Activated CD4-positive, alpha-beta T cell treated with anti-CD3 and anti-CD28 coated beads, Interleukin-2, amount 10 ng/mL, durations not matched to agents 7 days and 5 days (primary cell): ENCODE measurements at places on chromosomes 12 and 14. TPM values are rescaled to one million over a fixed set of nuclear protein-coding genes. Genes with fewer than 3 reads are reported as not detected.

NPAS3 gene
- not detected for total RNA-seq

DLGAP5 gene
- 109 TPM for total RNA-seq

RBMS2 gene
- 6.0 TPM for total RNA-seq

TAS2R31 gene
- 1.6 TPM for total RNA-seq

TAS2R19 gene
- 3.1 TPM for total RNA-seq

GRIP1 gene
- 1.6 TPM for total RNA-seq

SYNE2 gene
- 192 TPM for total RNA-seq

SERPINA12 gene
- not detected for total RNA-seq

STON2 gene
- 1.1 TPM for total RNA-seq

C12orf43 gene
- 17.6 TPM for total RNA-seq

ACYP1 gene
- 62.0 TPM for total RNA-seq

COX14 gene
- total RNA-seq = 47.9 TPM

PGAM5 gene
- total RNA-seq = 48.7 TPM

GRCh38 chr12:34217660-34218059 is 195.4 kb downstream of the ALG10 start:
- peaks cover 2% of the 10 kb centered on the region for H3K27me3 ChIP-seq
- H3K36me3 ChIP-seq = no peaks in the 10 kb centered on the region
- H3K4me3 ChIP-seq = no peak overlapping the region
- DNase-seq = no peak
- no peak overlapping the region for H3K27ac ChIP-seq

GRCh38 chr14:41860586-41860985 is 253.9 kb downstream of the LRFN5 start:
- DNase-seq = no peak
- H3K27ac ChIP-seq = no peak overlapping the region
- H3K4me3 ChIP-seq = no peak overlapping the region
- H3K27me3 ChIP-seq = no peaks in the 10 kb centered on the region

- H3K36me3 ChIP-seq = peaks cover 23% of the 10 kb centered on the region
- no peak overlapping the region for H3K27ac ChIP-seq
- H3K27me3 ChIP-seq = no peaks in the 10 kb centered on the region
- H3K4me1 ChIP-seq = no peaks in the 10 kb centered on the region
- H3K4me3 ChIP-seq = no peak overlapping the region
- DNase-seq = no peak
Measured at GRCh38 chr12:6987956-6988553, 17.3 kb downstream of the EMG1 start.

DNA sequence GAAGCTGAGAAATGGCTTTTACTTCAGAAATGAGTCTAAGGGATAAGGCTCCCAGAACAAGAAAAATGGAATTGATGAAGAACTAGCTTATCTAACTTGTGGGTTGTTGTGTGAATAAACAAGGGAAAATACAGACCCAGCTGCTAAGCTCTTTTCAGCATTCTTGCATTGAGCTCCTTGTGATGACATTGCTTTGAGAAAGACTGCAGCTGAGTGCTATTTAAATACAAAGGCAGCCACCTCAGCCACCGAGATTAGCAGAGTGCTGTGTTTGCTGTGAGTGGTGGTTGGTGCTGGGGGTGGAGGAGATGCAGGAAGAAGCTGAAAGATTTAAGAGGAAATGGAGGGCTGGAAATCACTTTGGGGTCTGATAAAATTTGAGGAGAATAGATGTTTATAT is 396.0 kb upstream of the PRICKLE1 start:
- no peak for DNase-seq
- H3K27me3 ChIP-seq = no peaks in the 10 kb centered on the region
- no peaks in the 10 kb centered on the region for H3K4me1 ChIP-seq
- no peak overlapping the region for H3K27ac ChIP-seq
- no peaks in the 10 kb centered on the region for H3K36me3 ChIP-seq

GRCh38 chr14:22900081-22900799 is 17.2 kb downstream of the REM2 start:
- H3K27me3 ChIP-seq = no peaks in the 10 kb centered on the region
- H3K4me3 ChIP-seq = no peak overlapping the region
- peak; percentile 75 for DNase-seq
- peaks cover 44% of the 10 kb centered on the region for H3K36me3 ChIP-seq
- peaks cover 23% of the 10 kb centered on the region for H3K4me1 ChIP-seq

DNA sequence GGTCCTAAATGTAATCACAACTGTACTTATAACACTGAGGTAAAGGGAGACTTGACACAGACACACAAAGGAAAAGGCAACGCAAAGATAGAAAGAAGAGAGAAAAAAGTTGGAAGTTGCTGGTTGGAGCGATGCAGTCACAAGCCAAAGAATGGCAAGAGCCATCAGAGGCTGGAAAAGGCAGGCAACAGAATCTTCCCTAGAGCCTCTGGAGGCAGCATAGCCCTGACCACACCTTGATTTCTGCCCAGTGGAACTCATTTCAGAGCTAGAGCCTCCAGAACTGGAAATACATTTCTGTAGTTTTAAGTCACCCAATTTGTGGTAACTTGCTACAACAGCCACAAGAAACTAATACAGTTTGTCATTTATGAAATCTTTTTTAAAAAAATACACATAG is 89.2 kb downstream of the PUS7L start:
- peaks cover 2% of the 10 kb centered on the region for H3K27me3 ChIP-seq
- H3K4me1 ChIP-seq = no peaks in the 10 kb centered on the region
- H3K36me3 ChIP-seq = no peaks in the 10 kb centered on the region

- H3K4me3 ChIP-seq = no peak overlapping the region
- H3K27ac ChIP-seq = no peak overlapping the region
- peaks cover 55% of the 10 kb centered on the region for H3K36me3 ChIP-seq
- no peaks in the 10 kb centered on the region for H3K4me1 ChIP-seq
- no peak for DNase-seq
Measured at GRCh38 chr12:1948883-1949282, 30.4 kb upstream of the CACNA2D4 start.

- H3K4me3 ChIP-seq = no peak overlapping the region
- peaks cover 7% of the 10 kb centered on the region for H3K27me3 ChIP-seq
- H3K36me3 ChIP-seq = no peaks in the 10 kb centered on the region
- H3K27ac ChIP-seq = no peak overlapping the region
- no peak for DNase-seq
- H3K4me1 ChIP-seq = no peaks in the 10 kb centered on the region
Measured at GRCh38 chr12:26055087-26055486, 69.8 kb downstream of the BHLHE41 start.

- no peak overlapping the region for H3K27ac ChIP-seq
- H3K4me1 ChIP-seq = no peaks in the 10 kb centered on the region
- no peak overlapping the region for H3K4me3 ChIP-seq
- DNase-seq = no peak
- H3K27me3 ChIP-seq = no peaks in the 10 kb centered on the region
Measured at GRCh38 chr14:54083549-54084239, 127.1 kb upstream of the BMP4 start.

GRCh38 chr14:84874436-84874835 is 655.5 kb upstream of the FLRT2 start:
- no peaks in the 10 kb centered on the region for H3K27me3 ChIP-seq
- no peaks in the 10 kb centered on the region for H3K4me1 ChIP-seq

DNA sequence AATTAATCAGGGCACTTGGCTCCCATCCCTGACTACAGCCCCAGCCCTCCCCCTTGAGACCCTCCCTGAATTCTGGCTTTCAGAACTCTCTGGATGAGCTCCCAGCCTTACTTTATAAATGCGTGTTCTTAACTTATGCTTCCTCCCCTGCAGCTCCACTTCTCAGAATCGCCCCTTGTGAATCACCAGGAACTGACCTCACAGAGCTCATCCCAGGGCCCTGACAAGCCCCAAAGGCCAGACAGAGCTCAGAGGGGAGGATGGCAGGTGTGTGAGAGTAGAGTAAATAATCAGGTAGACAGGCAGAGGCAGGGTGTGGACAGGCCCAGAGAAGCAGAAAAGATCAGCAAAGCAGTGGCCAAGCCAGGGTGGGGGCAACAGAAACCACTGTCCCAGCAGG is 68.2 kb upstream of the FOXN3 start:
- peak overlapping the region; percentile 68 for H3K27ac ChIP-seq
- no peaks in the 10 kb centered on the region for H3K27me3 ChIP-seq
- H3K4me3 ChIP-seq = no peak overlapping the region
- no peak for DNase-seq
- peaks cover 6% of the 10 kb centered on the region for H3K4me1 ChIP-seq

GRCh38 chr14:22052795-22053194 is 379.2 kb upstream of the OR4E1 start:
- peaks cover 3% of the 10 kb centered on the region for H3K36me3 ChIP-seq

GRCh38 chr12:56449622-56449984 is 377 bp upstream of the TIMELESS start:
- peak overlapping the region; percentile 89 for H3K27ac ChIP-seq
- peaks cover 33% of the 10 kb centered on the region for H3K4me1 ChIP-seq
- H3K36me3 ChIP-seq = peaks cover 17% of the 10 kb centered on the region

DNA sequence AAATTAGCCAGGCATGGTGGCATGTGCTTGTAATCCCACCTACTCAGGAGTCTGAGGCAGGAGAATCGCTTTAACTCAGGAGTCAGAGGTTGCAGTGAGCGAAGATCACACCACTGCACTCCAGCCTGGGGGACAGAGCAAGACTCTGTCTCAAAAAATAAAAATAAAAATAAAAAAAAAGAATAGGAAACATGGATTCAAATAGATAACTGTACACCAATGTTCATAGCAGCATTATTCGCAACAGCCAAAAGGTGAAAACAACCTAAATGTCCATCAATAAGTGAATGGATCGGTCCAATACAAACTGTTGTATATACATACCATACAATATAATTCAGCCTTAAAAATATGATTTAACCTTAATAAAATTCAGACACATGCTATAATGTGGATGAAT is 3.1 kb upstream of the RIPK3 start:
- H3K4me1 ChIP-seq = peaks cover 19% of the 10 kb centered on the region
- H3K36me3 ChIP-seq = peaks cover 8% of the 10 kb centered on the region
- peaks cover 33% of the 10 kb centered on the region for H3K27me3 ChIP-seq
- H3K4me3 ChIP-seq = no peak overlapping the region
- no peak overlapping the region for H3K27ac ChIP-seq

DNA sequence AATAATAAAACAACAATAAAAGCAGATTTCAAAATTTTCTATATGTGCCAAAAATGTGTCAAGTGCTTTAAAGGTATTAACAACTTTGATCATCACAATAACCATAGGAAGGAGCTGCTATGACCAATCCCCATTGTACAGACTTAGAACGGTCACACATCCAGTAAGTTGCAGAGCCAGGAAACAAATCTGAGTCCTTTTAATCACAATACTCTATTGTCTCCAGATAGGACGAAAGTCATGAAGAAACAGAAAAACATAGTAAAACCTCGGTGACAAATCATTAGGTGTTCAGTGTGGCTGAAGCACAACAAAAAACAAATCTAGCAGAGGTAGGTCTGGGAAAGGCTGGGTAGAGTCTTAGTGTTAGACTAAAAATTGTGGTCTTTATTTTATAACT is 178.8 kb downstream of the GRIP1 start:
- DNase-seq = no peak
- peaks cover 7% of the 10 kb centered on the region for H3K27me3 ChIP-seq
- H3K27ac ChIP-seq = no peak overlapping the region

DNA sequence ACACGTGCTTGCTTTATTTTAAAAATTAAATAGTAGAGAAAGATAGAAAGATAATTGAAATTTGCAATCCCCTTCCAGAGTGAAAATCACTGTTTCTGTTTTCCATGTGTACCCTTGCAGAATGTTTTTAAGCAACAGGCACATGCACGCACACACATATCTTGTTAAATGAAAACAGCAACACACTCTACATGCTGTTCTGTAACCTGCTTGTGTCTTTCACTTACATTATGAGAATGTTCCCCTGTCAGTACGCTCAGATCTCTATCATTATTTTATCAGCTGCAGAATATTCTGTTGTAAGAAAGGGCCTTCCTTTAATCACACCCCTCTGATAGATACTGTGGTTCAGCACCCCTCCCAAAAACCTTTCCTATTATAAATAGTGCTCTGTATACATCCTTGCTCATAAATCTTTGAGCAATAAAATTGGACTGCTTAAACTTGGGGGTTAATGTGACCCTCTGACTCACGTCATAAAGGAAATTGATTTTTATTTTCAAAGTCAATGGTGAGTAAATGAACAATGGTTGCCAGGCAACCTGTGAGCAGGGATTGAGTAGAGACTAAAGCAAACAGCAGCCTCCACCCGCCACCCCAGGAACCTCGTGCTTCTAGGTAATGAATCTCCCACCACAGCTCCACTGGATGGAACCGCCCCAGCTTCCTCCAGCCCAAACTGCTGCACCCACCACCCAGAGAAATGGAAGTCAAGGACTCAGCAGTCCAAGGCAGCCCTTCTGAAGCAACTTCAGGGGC is 31.9 kb upstream of the CHGA start:
- no peaks in the 10 kb centered on the region for H3K4me1 ChIP-seq
- peaks cover 5% of the 10 kb centered on the region for H3K27me3 ChIP-seq
- H3K27ac ChIP-seq = no peak overlapping the region
- H3K4me3 ChIP-seq = no peak overlapping the region

DNA sequence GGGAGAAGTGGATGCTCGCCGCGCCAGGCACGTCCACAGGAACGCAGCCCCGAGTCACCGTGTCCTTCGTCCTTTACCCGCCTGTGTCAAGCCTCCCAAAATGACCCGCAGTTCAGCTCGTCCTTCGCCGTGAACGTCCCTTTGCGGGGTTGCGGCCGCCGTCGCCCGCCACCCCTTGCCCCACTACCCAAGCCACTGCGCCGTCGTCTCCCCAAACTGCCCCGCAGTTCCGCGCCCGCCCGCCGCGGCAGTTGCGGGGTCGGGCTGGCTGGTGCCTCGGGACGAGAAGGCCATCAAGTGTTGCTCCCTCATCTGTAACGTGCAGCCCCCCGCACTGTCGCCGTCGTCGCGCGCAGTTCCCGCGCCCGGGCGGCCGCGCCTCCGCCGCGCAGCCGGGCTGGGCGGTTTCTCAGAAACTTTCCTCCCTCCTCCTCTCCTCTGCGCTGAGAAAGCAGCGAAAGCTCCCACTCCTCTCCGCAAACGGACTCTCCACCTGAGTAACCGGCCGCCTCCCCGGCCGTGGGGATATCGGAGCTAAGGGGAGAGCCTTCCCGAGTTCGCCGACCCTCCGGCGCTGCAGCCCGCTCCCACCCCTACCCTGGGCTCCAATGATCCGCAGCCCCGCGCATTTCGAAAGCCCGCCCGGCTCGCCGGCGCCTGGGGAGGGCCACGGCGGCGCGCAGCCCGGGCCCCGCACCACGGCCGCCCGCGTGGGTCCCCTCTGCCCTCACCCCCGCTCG is 6.7 kb downstream of the CDKN1B start:
- H3K36me3 ChIP-seq = peaks cover 72% of the 10 kb centered on the region
- no peaks in the 10 kb centered on the region for H3K27me3 ChIP-seq
- H3K4me1 ChIP-seq = peaks cover 22% of the 10 kb centered on the region
- peak overlapping the region; percentile 97 for H3K4me3 ChIP-seq

DNA sequence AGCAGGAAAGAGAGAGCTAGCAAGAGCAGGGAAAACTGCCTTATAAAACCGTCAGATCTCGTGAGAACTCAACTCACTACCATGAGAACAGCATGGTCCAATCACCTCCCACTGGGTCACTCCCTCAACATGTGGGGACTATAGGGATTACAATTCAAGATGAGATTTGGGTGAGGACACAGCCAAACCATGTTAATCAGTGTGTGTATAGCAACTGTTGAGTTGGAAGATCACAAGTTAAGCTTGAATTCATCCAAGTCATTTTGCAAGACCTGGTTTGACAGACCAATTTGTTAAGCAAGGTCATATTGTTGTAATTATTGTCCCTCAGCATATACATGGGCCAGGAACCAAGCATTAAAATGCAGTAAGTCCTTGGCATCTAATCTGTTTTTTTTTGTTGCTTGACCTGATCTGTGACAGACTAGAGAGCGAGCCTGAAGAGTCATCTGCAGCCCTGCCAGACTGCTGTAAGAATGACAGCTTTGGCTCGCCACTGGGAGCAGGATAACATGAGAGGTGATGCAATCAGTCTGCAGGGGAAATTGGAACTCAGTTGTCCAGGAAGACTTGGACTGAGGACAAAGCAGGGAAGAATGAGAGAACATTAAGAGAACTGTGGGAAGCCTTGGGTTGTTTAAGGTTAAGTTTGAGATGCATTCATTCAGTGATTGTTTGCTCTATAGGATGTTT is 297.6 kb upstream of the SEL1L start:
- no peaks in the 10 kb centered on the region for H3K4me1 ChIP-seq
- no peaks in the 10 kb centered on the region for H3K27me3 ChIP-seq
- DNase-seq = no peak
